ENCODE measurements at places on chromosomes 1 and 21.

- DNase-seq = no peak
Observed at GRCh38 chr1:164709541-164710278, 150.7 kb downstream of the PBX1 start.

GRCh38 chr1:235639226-235640205 lies 10.1 kb downstream of the GNG4 start:
- no peak for DNase-seq

DNA sequence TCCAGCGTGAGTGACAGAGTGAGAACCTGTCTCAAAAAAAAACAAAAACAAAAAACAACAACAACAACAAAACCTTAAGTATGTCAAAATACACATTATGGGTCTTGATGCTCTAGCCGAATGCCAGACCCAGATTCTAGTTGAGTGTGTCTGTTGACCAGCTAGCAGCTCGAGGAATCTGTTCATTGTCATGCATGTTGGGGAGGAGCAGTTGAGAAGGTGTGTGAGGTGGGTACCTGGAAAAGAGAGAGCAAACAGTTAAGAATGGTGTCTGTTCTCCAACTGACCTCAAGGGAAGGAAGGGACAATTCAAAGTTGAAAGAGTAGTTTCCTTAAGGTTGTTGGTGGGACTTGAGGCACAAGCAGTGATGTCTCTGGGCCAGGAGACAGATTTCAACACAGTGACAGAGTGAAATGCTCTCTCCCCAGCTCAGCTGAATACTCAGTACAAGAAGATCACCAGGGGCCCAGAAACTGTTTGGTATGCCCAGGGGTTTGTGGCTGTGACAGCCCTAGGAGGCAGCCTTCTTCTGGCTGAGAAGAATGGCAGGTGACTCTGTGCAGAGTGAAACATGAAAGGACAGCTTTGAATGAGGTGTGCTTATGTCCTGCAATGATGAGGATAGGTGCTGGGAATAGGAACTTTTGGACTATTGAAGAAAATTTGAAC lies 14.4 kb upstream of the POU2F1 start:
- no peak for DNase-seq

DNA sequence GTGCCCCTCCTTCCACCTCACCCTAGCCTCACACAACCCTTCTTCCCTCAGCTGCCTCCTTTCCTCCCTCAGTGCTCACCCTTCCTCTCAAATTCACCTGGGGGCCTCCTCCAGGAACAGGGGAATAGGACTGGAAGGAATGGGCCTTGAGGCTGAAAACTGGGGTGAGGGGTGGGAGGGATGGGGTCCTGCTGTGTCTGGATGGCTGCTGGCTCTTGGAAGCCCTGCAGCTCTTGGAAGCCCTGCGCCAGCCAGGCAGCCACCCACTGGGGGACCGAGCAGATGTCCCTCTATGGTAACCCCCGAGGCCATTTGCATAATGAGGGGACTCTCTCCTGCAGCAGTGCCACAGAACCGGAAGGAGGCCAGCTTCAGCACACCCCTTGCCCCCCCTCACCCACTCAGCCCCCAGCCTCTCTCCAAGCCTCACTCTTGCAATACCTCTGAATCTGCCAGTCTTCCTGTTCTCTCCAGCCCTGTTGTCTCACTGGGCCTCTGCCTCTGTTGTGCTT lies 85.2 kb downstream of the KIRREL1 start:
- no peak for DNase-seq

DNA sequence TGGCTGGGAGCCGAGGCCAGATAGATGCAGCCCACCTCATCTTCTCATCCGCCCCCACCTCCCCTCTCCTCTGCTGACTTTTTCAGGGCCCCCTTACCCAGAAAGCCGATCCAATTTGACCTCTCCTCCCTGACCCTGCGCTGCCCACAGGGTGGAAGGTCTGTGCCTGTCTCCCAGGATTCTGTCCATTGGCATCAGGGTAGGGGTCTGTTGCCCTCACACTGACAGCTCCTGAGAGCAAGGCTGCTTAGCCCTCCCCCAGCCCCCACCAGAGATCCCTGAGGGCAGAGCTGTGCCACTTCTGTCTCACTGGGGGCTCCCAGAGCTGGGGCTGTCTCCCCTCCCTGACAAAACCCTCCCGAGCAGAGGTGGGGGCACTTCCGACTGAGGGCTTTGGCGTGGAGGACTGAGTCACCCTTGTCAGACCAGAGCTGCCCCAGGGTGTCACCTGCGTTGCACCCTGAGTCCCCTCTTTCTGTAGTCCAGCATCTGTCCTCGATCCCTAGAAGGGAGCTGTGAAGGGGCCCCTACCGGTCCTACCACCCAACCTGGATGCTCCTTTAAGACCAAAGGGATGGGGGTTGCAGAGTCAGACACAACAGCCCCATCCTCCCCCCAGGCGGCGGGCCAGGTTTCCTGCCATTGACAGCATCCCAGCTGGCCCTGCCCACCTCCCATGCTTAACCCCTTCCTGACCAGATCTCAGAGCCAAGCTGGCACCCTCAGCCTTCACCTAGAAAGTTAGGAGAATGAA lies 2.4 kb upstream of the FAM110D start:
- DNase-seq = no peak

- no peak for DNase-seq
Observed at GRCh38 chr1:97010566-97011264, 289.1 kb downstream of the PTBP2 start.

DNA sequence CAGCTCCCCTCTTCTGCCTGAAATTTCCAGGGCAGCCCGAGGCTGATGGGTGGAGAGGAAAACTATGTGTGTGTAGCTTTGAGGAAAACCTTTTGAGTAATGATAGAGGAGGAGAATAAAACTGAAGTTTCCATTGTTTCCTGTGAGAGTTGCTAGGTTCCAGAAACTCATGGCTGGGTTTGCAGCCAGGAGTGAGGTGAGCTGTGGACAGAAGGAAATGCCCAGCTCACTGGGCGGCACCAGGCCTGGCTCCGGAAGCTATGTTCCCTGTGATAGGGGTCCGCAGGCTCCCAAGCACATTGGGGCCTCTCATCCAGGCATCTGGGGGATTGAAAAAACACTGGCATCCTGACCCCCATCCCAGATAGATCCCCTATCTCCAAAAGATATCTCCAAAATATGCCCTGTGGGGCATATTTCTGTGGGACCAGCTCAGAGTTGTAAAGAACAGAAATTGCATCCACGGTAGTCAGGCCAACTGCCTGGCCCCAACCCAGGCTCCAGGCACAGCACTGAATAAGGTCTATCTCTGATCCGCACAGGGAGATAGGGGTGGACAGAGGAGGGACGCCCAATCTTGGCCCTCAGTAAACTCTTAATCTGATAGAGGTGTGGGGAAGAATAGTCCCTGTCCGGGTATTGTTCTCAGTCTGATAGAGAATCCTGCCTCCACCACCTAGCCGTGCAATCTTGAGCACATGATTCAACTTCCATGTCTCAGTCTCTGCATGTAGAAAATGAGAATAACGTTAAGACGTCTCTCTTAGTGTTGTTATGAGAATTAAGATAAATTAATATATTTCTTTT lies 1.8 kb upstream of the HSPG2 start:
- DNase-seq = no peak

- DNase-seq = no peak
Observed at GRCh38 chr1:93640656-93641440, 40.8 kb downstream of the BCAR3 start.

- no peak for DNase-seq
Observed at GRCh38 chr1:117860896-117861610, 68.4 kb downstream of the GDAP2 start.

DNA sequence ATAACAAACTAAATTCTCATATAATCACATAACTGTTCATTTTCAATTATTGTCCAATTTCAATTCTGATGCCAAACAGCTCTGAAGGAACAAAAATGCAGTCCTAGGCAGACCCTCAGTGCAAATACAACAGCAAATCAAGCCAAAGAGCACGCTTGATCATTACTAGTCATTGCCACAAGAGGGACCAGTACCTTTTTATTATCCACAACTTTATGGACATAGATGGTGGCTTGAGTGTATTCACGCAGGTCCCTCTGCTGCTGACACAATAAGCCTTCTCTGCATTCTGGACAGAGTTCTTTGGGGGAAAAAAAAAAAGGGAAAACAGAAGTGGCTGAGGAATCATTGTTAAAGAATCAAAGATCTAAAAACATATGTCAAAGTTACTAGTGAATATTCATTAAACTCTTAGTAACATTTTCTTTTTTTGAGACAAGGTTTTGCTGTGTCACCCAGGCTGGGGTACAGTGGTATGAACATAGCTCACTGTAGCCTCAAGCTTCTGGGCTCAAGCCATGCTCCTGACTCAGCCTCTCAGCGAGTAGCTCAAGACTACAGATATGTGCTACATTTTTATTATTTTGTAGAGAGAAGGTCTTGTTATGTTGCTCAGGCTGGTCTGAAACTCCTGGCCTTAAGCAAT lies 34.3 kb upstream of the RAP1GAP start:
- no peak for DNase-seq

DNA sequence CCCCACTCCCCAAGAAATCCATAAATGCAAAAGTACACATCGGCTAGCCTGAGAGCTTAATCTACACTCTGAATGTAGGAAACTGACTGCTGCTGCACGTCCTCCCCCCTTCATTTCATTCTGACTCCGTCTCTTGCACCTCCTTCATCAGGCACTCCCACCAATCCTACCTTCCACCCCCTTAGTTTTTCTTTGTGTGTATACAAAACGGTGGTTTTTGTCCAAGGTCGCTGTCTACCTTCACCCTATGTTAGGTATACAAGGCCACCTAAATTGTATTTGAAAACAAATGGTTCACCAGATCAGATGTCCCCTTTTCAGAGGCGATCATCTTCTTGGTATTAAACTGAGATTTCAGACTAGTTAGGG lies 1.9 kb downstream of the WDR26 start:
- DNase-seq = no peak

GRCh38 chr1:207863893-207864535 lies 46.9 kb downstream of the CD34 start:
- DNase-seq = no peak

DNA sequence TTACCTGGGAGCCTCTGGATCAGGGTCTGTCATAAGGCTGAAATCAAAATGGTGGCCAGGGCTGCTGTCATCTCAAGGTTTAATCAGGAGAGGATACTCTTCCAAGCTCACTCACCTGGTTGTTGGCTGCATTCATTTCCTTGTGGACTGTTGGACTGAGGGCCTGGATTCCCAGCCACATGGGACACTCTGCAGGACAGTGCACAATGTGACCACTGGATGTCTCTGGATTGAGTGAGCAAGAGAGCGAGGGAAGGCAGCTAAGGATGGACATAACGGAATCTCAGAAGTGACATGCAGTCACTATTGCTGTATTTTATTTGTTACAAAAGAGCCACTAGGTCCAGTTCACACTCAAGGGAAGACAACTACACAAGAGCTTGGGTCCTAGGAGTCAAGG lies 229.1 kb downstream of the S1PR1 start:
- no peak for DNase-seq

DNA sequence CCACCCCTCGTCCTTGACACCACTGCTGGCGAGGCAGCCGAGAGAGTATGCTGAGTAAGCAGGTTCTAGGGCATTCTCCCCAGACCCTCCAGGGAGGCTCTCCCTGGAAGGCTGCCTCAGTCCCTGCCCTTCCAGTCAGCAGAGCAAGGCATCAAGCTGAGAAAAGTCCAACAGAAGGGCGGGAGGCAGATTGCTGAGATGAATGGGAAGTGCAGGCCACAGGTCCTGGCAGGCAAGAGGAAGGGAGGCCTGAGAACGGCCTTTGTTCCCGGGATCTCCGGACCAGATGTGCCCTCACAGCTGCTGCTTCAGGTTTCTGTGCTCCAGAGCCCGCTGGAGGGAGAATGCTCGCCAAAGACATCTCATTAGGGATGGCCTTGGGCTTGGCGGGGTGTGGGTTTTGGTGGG lies 270.0 kb upstream of the VAMP3 start:
- peak; percentile 65 for DNase-seq

DNA sequence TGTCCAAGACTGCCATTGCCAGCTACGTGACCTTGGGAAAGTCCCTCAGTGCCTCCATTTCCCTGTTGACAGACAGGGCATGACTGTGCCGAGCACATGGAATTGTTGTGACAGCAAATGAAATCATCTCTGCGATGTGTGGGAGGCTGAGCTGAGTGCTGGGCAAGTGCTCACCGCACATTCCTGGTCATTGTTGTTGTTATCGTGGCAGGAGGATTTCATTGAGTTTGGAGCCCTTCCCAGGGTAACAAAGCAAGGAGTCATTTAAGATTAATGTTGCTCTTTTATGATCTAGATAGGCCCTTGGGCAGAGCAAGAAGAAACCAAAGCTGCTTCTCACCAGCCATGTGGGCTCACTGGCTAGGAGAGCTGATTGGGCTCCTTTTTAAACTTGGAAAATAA lies 39.6 kb upstream of the ITPKB start:
- DNase-seq = no peak

- DNase-seq = no peak
Observed at GRCh38 chr1:116538544-116538943, 32.3 kb downstream of the CD58 start.

DNA sequence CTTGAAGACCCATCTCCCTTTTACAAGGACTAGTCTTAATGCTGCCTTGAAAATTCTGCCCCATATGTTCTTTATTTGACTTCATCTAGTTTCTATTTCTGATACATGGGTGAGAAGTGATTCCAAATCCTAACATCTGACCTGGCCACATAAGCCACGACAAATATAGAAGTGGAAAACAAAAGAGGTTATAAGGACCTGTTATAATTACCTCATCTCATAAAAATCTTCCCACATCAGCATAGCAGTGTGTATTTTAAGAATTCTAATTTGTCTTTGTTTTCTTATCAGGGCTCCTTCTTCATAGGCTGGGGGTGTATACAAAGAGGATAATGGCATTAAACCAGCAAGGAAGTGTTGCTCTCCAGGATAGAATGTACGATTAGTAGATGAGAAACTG lies 1007.4 kb downstream of the TTLL7 start:
- no peak for DNase-seq

DNA sequence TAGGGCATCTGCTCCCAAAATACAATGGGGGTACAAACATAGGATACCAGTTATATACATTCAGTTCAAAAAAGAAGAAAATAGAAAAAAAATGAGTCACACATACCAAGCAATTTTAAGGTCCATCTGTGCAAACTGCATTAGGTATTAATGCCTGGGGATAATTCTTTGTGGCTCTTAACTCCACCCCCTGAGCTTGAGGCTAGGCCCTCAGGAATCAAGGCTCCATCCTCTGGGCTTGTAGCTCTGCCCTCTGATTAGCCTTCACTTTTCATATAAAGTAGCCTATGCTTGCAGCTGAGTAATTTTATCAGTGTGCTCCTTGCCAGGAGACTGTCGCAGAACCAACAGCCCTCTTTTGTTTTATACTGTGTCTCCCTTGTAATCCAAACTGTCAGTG lies 69.9 kb upstream of the BACE2 start:
- no peak for DNase-seq

GRCh38 chr1:10187026-10187334 lies 23.4 kb upstream of the KIF1B start:
- no peak for DNase-seq

DNA sequence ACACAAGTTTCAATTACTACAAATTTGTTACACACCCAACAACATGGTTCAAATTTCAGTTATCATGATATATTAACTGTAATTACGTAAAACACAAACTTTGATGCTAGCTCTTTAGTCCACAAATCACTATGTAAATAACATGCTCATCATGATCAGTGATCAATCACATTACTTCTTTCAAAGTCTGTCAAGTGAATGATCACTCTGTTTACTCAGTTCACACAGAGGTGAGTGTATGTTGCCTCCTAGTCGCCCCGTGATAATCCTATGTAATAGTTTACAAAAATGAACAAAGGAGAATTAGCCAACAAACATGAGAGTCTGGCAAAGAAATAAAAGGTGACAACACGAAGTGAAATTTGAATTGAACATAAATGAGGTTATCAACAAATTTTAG lies 14.3 kb downstream of the EDEM3 start:
- no peak for DNase-seq

Data from ecto neural progenitor cell (in vitro differentiated cells).